ENCODE measurements at places on chromosomes 12 and 14.

- no peak for DNase-seq
Measured at GRCh38 chr12:6077692-6078083, 46.8 kb downstream of the VWF start.

DNA sequence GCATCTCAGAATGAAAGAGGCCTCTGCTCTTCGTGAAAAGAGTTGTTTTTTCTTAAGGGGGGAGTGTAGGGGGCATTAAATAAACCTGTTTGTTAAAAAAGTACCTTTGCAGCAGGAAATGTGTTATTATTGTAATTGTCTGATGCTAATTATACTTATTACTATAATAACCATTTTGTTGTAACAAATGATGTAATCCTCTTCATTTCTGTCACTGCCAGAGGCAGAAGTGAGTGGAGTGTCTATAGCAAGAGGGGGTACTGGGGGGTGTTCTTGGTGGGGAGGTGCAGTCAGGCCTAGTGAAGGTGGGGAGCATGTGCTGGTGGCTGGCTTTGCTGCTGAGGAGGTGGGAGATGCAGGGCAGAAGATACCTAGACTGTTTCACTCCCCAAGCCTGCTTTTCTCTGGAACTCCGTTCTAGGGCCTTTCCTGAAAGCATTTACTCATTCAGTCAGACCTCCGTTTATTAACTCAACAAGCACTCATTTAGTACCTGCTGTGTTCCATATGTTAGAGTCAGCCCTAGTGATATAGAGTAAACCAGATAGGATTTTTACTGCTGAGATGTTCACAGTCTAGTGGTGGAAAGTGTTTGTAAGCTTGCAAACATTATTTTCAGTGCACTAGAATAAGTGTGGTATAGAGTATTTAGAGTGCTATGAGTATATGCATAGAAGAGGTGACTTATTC, 77.5 kb upstream of the CISTR start:
- no peak for DNase-seq

GRCh38 chr14:61568572-61569011, 126.7 kb upstream of the HIF1A start:
- no peak for DNase-seq

DNA sequence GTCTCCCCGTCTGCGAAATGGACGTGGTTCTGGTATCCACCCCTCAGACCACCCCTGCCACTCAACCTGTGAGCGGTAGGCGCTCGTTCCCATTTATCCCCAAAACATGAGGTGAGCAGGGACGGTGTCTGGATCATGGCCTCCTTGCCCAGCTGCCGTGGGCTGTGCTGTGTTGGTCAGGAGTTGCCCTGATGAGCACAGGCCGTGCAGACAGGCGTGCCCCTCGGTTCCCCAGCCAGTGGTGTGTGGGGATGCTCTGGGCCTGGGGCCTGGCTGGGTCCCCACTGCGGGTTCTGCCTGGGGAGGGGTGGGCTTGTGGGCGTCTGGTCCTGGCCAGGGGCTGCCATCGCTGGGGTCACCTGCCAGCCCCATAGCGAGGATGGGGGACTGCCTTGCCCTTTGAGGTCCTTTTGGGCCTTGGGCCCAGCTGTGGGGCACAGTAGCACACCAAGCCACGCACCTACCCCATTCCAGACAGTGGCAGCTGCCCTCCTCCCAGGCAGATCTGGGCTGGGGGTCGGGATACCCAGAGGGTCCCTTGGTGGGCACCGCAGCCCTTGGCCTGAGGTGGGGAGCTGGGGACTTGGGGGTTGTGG, 11.3 kb upstream of the PUS1 start:
- no peak for DNase-seq

All from activated T-helper 1 cell treated with anti-CD3 and anti-CD28 coated beads, Interleukin-2, amount 50 U/mL, for 16 hours (primary cell).